Stimulated activated CD4-positive, alpha-beta T cell treated with anti-CD3 and anti-CD28 coated beads, Interleukin-4, amount 100 ng/mL, for 4 hours (primary cell): ENCODE measurements at places on chromosomes 5 and 9.

DNA sequence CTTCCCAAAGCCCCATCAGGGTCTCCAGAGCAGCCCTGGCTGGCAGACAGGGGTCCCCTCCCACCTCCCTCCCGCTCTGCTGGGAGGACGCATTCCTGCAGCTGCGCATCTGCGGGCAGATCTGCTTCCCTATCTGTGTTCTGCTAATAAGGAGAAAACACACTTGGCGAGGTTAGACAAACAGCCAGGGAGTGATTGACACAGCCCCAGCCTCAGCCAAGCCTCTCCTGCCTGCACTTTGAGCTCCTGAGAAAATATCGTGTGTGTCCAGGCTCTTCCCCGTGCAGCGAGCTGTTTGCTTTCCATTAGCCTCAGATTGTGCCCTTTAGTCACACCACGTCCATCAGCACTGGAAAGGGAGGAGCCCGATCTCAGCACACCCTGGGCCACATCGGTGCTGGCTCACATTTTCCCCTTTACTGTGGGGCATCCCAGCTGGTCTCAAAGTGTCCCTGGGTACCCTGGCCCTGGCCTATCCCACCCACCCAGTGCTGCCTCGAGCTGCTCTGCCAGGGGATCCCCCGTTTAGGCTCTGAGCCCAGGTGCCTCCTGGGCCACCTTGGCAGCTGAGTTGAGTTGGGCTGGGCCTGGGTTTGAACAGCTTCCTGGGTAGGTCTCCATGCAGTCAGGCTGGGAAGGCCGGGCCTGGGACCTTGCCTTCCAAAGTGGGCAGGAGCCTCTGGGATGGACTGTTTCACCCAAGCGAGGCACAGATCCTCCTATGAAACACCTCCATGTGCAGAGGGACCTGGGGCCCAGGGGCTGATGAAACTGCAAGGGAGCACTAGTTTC, 61.1 kb downstream of the BARX1 start:
- DNase-seq: no peak

DNA sequence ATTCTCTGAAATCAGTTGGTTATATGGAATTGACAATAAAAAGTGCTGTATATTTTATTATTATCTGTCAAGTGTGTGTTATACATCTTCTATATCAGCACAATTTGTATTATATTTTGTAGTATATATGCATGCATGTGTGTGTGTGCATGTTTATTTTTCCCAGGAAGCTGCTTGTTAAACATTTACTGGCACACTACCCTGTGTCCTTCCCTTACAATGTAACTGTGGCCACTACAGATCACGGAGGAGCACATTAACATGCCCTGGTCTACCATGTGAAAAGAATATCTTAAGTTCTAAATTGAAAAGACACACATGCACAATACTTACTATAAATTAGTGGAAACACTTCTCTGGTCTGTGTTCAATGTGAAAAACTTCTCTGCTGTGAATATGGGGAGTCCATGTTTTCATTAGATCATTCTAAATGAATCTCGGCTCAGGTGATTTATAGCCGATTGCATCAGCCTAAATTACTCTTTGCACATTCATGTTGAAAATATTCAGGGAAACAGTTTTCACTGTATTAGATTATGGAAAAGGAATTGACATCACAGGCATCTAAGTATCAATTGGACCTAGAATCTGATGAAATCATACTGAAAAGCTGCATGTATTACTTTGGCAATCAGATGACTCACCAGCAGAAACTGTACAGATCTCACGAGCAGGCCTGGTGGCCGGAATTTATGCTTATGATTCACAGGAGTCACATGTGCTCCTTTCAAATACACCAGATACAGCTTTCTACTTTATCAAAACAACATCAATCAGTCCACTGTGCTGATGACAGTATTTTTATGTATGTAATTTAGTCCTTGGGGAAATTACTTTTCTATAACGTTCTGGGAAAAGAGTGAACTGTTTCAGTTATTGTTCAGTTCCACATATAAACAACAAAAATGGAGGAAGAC, 39.4 kb downstream of the LURAP1L start:
- no peak for DNase-seq

GRCh38 chr9:2859776-2860379, 16.0 kb upstream of the PUM3 start:
- DNase-seq: peak; percentile 43

DNA sequence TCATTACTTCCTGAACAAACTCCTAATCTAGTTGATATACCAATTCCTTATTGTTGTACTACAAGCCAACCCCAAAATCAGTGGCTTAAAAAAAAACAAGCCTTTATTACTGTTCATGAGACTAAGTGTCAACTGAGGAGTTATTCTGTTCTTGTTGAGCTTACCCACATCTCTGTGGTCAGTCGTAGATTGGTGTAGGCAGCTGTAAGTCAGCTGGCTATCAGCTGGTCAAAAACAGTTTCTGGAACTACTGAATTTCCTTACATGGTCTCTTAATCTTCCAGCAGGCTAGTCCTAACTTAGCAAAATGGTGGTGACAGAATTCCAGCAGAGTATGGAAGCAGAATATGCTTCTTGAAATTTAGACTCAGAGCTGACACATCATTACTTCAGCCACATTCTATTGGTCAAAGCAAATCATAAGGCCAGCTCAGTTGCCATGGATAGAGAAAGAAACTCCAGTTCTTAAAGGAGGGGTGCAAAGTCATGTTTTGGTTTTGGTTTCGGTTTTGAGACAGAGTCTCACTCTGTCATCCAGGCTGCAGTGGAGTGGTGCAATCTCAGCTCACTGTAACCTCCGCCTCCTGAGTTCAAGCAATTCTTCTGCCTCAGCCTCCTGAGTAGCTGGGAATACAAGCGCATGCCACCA, 386.1 kb upstream of the MPDZ start:
- no peak for DNase-seq

GRCh38 chr9:75039801-75040200, 11.7 kb upstream of the CARNMT1 start:
- no peak for DNase-seq

GRCh38 chr9:123225995-123226394, 42.4 kb downstream of the STRBP start:
- no peak for DNase-seq

DNA sequence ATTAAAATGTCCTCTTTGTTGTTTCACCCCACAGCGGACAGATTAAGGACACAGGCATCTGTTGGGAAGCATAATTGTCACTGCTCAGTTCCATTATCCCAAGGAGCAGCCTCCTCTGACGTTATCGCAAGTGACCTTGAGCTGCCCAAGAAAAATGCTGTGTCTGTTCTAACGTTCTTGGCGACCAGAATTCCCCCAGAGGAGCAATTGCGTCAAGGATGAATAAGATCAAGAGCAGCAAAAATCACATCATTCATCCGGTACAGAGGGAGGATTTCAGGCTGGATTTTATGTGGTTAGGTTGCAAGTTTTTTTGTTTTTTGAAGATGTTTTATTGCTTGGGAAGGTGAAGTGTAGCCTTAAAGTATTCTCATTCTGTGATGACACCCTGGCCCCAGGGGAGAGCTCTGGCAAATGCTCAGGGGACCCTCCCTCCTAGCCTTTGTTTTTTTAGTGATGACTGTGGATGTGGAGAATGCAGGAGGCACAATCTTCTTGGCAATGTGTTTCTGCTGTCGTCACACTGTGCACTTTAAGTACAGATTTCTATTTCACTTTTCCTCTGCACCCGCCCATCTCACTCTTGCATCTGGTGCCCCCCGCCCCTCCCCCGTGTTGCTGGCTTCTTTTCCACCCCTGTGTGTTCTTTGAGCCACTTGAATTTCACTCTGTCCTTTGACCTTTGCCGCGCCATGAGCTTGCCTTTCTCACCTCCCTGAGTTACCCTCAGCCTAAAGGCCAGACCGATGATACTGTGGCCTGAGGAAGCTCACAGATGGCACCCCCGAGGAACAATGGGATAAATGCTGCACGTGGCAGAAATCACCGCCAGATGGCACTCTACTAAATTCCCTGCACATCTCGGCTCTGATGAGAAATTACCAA, 308.5 kb downstream of the RAB3C start:
- peak; percentile 53 for DNase-seq

GRCh38 chr9:68878450-68878849, 135.5 kb downstream of the PRKACG start:
- DNase-seq: no peak

DNA sequence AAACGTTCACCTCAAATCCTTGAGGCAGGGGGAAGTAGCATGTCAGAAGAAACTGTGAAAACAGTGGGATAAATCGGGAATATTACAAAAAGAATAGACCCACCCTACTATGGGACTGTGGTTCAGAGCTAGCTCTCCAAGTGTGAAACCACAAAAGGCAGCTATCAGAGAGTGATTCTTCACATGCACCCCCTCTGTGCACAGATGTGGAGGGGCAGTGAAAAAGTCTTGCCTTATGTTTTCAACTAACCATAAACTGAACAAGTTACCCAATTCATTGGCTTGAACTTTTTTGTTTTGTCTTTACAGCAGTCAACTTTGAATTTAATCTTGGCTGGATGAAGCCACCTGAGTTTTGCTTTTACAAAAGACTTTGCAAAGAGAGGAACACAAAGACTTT, 98.8 kb upstream of the NR4A3 start:
- DNase-seq: no peak

DNA sequence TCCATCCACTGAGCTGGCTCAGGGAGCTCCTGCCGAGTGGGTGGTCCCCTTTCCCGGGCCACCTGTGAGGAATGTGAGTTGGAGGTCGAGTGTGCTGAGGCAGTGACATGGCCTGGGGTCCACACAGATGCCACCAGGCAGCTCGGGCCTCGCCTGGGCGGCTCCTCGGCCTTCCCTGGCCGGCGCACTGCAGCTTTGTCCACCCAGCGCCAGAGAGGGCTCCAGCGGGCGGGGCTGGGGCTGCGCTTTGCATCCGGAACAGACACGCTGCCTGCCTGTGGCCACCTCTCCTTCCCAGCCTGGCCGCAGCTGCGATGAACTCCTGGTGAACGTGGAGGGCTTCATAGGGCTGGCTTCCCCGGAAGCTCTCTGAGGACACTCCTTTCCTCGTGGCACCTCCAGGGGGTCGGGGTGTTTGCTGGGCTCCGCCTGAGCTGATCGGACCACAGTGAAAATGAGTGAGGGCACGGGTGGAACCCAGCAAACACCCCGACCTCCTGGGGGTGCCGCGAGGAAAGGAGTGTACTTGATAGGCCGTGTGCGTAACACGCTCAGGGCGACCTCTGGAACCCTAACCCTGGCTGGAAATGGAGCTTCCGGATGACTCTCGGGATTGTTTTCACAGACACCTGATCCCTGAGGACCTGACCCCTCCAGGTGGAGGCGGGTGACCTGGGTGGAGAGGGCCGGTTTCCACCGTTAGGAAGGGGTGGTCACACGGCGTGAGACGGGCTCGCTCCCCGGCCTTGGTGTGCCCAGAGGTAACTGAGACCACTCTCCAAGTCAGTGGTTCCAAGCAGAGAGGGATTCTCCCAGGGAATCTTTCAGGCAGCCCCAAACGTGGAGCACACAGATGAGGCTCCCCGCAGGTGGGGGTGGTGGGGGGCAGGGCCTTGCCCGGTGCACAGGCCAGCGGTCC, 31.8 kb upstream of the RXRA start:
- DNase-seq: no peak

DNA sequence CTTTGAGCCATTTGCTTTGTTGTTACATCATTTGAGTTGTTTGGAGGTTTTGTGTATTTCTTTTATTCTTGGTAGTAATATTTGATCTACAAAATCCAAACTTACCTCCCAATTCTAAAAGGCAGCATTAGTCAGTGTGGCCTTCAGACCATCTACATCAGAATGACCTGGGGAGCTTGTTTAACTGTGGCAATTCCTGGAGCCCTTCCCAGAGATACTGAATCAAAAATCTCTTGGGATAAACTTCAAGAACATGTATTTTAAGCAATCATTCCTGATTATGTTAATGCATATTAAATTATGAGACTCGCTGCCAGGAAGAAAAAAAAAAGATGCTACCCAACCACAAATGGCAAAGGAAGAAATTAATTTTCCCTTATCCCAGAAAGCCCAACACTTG, 268.9 kb upstream of the PDE4D start:
- no peak for DNase-seq

- DNase-seq: no peak
Observed at GRCh38 chr5:78895616-78896015, 89.5 kb downstream of the ARSB start.

- DNase-seq: no peak
Observed at GRCh38 chr5:176133877-176134276, 104.3 kb upstream of the SIMC1 start.
